CD4-positive, alpha-beta T cell (primary cell): ENCODE measurements at places on chromosomes 2 and 18. TPM values are rescaled to one million over a fixed set of nuclear protein-coding genes. Genes with fewer than 3 reads are reported as not detected.
A peak's percentile ranks its signal among the peaks of the same experiment; 100 is the strongest.

- no peaks in the 10 kb centered on the region for H3K27me3 ChIP-seq
- DNase-seq: no peak
- no peaks in the 10 kb centered on the region for H3K36me3 ChIP-seq
- H3K4me3 ChIP-seq: no peak overlapping the region
These were observed 246.4 kb downstream of the PRKCE start for GRCh38 chr2:45897842-45898241.

PLB1 gene
- total RNA-seq: 1.6 TPM

DNA sequence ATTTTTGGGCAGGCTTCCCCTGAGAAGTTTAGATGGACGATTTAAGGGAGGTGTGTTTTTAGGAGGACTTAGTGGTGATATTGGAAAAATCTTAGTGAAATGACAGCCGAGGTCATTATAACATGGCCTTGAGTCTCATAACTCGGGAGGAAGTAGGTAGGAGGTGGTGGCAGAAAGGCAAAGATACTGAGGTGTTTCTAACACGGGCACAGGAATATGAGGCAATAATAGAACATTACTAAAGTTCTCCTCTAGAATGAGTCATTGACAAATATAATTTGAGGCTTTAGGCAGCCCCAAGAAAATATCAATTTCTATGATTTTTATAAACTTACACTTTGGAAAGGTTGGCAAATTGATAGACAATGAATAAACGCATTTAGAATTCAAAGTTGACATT is 146.1 kb upstream of the ZEB2 start:
- H3K4me3 ChIP-seq: no peak overlapping the region
- DNase-seq: no peak
- H3K4me1 ChIP-seq: no peaks in the 10 kb centered on the region

GRCh38 chr2:240233885-240234502 is 93.5 kb upstream of the OTOS start:
- DNase-seq: no peak
- no peak overlapping the region for H3K4me3 ChIP-seq
- no peak overlapping the region for H3K27ac ChIP-seq
- H3K4me1 ChIP-seq: peaks cover 18% of the 10 kb centered on the region
- H3K27me3 ChIP-seq: no peaks in the 10 kb centered on the region

- H3K4me1 ChIP-seq: peaks cover 38% of the 10 kb centered on the region
- H3K27ac ChIP-seq: no peak overlapping the region
- H3K27me3 ChIP-seq: no peaks in the 10 kb centered on the region
- no peak overlapping the region for H3K4me3 ChIP-seq
- no peak for DNase-seq
These were observed 5.2 kb downstream of the NCAPH start for GRCh38 chr2:96340493-96341414.

- no peak overlapping the region for H3K27ac ChIP-seq
- peaks cover 30% of the 10 kb centered on the region for H3K36me3 ChIP-seq
- H3K27me3 ChIP-seq: no peaks in the 10 kb centered on the region
- H3K4me1 ChIP-seq: no peaks in the 10 kb centered on the region
- no peak for DNase-seq
These were observed 19.2 kb downstream of the MFF start for GRCh38 chr2:227344231-227344630.

AGAP1 gene
- total RNA-seq: 3.1 TPM

MEIS1 gene
- not detected for total RNA-seq

RTP5 gene
- 0.36 TPM for total RNA-seq

- H3K4me3 ChIP-seq: no peak overlapping the region
- no peak overlapping the region for H3K27ac ChIP-seq
- H3K4me1 ChIP-seq: no peaks in the 10 kb centered on the region
- H3K36me3 ChIP-seq: no peaks in the 10 kb centered on the region
- no peaks in the 10 kb centered on the region for H3K27me3 ChIP-seq
- no peak for DNase-seq
These were observed 729 bp downstream of the TM4SF20 start for GRCh38 chr2:227378371-227378782.

DNA sequence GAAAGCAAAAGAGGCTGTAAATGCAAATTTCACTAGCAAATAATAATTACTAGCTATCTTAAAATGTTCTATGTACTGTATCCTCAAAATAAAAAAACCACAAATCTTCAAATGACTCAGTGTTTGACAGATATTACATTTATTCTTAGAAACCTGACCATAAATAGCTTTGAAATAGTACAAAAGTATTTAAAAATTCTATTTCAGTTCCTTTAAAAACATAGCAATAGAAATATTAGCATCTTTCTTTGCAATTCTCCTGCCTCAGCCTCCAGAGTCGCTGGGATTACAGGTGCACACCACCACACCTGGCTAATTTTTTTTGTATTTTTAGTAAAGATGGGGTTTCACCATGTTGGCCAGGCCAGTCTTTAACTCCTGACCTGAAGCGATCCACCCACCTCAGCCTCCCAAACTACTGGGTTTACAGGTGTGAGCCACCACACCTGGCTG is 50.6 kb downstream of the MSH6 start:
- peaks cover 91% of the 10 kb centered on the region for H3K36me3 ChIP-seq
- no peak overlapping the region for H3K27ac ChIP-seq
- H3K4me1 ChIP-seq: no peaks in the 10 kb centered on the region
- H3K4me3 ChIP-seq: no peak overlapping the region

- no peak overlapping the region for H3K27ac ChIP-seq
- H3K4me3 ChIP-seq: no peak overlapping the region
- H3K27me3 ChIP-seq: no peaks in the 10 kb centered on the region
- no peaks in the 10 kb centered on the region for H3K36me3 ChIP-seq
These were observed 42.9 kb downstream of the ACYP2 start for GRCh38 chr2:54158311-54158710.

DNA sequence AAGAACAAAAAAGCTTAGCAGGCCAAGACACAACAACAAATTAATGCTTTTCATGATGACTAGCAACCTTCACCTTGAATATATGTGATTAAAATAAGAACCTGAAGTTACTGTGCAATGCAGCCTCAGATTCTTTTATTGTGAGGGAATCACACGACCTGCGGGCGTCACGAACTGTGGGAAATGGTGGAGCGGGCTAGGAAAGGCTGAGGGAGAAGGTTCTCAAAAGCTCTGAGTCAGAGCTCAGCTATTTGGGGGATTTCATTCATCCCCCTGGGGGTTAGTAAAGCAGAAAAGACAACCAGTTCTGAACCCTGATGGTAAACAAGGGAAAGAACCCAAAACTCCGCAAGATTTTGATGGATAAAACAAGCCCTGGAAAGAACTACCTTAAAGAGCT is 89.3 kb upstream of the NCKAP5 start:
- H3K36me3 ChIP-seq: no peaks in the 10 kb centered on the region
- no peaks in the 10 kb centered on the region for H3K4me1 ChIP-seq
- H3K27me3 ChIP-seq: no peaks in the 10 kb centered on the region
- H3K27ac ChIP-seq: no peak overlapping the region

DNA sequence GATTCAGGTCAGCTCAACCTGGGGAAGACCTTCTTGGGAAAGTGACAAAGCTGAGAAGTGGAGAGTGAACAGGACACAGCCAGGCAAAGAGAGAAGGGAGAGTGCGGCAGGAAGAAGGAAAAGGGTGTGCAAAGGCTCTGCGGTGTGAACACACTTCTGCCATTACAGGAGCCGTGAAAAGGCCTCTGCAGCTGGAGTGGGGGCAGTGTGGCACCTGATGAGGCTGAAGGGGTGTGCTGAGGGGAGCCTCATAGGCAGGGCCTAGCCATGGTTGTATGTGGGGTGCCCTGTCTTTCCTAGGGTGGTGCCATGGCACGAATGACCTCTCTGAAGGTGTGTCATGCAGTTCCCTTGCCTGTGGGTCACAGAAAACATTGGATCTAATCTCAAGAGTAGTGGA is 347.6 kb downstream of the CYRIA start:
- H3K36me3 ChIP-seq: no peaks in the 10 kb centered on the region
- H3K27ac ChIP-seq: no peak overlapping the region
- H3K4me3 ChIP-seq: no peak overlapping the region

SLC40A1 gene
- total RNA-seq: 7.4 TPM

STEAP3 gene
- total RNA-seq: not detected

CROCC2 gene
- total RNA-seq: not detected

- no peaks in the 10 kb centered on the region for H3K36me3 ChIP-seq
- DNase-seq: no peak
- no peak overlapping the region for H3K4me3 ChIP-seq
- H3K27ac ChIP-seq: no peak overlapping the region
- no peaks in the 10 kb centered on the region for H3K27me3 ChIP-seq
These were observed 176.3 kb downstream of the PIK3C3 start for GRCh38 chr18:42131066-42131929.

GRCh38 chr2:105325389-105325963 is 4.1 kb downstream of the TGFBRAP1 start:
- peaks cover 3% of the 10 kb centered on the region for H3K36me3 ChIP-seq
- no peak overlapping the region for H3K27ac ChIP-seq
- no peak for DNase-seq

- no peaks in the 10 kb centered on the region for H3K36me3 ChIP-seq
- no peaks in the 10 kb centered on the region for H3K27me3 ChIP-seq
- H3K4me3 ChIP-seq: no peak overlapping the region
- H3K27ac ChIP-seq: no peak overlapping the region
- no peak for DNase-seq
These were observed 18.1 kb upstream of the ATOH8 start for GRCh38 chr2:85735691-85736090.

THOC1 gene
- total RNA-seq: 96.5 TPM

PDIA6 gene
- total RNA-seq: 25.5 TPM

- no peaks in the 10 kb centered on the region for H3K36me3 ChIP-seq
- no peaks in the 10 kb centered on the region for H3K4me1 ChIP-seq
- H3K27me3 ChIP-seq: no peaks in the 10 kb centered on the region
- no peak for DNase-seq
These were observed 267.6 kb upstream of the MGAT5 start for GRCh38 chr2:133986081-133986837.

LOXHD1 gene
- total RNA-seq: not detected

- H3K4me1 ChIP-seq: no peaks in the 10 kb centered on the region
- H3K36me3 ChIP-seq: no peaks in the 10 kb centered on the region
- H3K27ac ChIP-seq: no peak overlapping the region
These were observed 115.4 kb upstream of the ZNF521 start for GRCh38 chr18:25467226-25467987.

DNA sequence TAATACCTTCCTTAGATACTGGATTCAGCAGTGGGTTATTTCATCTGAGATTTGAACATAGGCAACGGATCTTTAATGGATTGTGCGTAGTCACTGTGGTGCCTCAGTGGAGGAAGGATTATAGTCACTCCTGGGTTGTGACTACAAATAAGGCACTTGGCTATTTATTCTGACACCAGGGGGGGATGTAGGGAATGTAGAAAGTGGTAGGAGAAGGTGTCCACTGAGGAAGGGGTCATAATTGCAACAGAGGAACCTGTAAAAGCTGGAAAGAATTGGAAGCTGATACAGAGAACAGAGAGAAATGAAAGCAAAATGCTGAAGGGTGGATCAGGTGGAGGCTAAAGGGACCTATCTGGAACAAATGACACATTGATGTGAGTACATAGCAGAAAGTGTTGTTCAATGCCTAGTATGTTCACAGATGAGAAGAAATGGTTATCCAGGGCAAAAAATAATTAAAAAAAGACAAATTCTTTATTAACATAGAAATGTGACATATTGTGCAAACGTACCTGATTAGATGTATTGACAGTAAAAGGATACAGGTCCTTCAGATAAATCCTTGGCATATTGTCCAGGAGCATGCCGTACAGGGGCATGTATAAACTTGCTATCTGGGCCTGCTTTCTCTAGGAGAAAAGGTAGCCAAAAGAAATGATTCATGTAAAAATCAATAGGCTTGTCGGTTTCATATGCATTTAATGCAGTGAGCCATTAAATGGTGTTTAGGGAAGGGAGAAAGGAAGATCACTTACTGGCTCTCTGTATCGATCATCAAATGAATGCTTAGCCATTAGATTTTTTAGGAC is 91.2 kb upstream of the CCDC195 start:
- no peak overlapping the region for H3K4me3 ChIP-seq
- DNase-seq: peak; percentile 3
- no peaks in the 10 kb centered on the region for H3K4me1 ChIP-seq
- H3K36me3 ChIP-seq: peaks cover 70% of the 10 kb centered on the region
- no peak overlapping the region for H3K27ac ChIP-seq

DNA sequence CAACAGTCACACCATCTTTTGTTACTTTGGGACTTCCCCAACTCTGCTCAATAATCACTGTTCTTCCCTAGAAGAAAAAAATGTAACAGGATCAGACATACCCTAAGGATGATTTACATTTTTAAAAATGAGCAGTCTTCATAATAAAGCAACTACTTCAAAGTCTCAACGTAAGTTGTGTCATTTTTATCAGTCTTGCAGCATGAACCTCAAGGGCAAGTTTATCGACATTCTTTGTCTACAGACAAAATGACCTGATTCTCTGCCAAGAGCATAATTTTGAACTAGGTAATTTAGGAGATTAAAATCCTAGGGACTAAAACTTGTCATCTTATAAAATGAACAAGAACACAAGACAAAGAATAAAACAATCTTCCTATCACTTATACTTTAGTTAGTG is 2.3 kb downstream of the HSPD1 start:
- peaks cover 57% of the 10 kb centered on the region for H3K36me3 ChIP-seq
- peaks cover 37% of the 10 kb centered on the region for H3K4me1 ChIP-seq
- H3K27ac ChIP-seq: no peak overlapping the region
- no peaks in the 10 kb centered on the region for H3K27me3 ChIP-seq
- H3K4me3 ChIP-seq: no peak overlapping the region

GRCh38 chr2:46964835-46965560 is 49.4 kb upstream of the MCFD2 start:
- H3K27me3 ChIP-seq: no peaks in the 10 kb centered on the region
- no peak overlapping the region for H3K27ac ChIP-seq
- peaks cover 35% of the 10 kb centered on the region for H3K36me3 ChIP-seq
- H3K4me1 ChIP-seq: peaks cover 13% of the 10 kb centered on the region

DTNA gene
- not detected for total RNA-seq

- no peaks in the 10 kb centered on the region for H3K4me1 ChIP-seq
- H3K36me3 ChIP-seq: no peaks in the 10 kb centered on the region
- H3K27ac ChIP-seq: no peak overlapping the region
- H3K4me3 ChIP-seq: no peak overlapping the region
These were observed 1377.9 kb downstream of the RPIA start for GRCh38 chr2:90069290-90069894.

SERPINB12 gene
- total RNA-seq: not detected

DNA sequence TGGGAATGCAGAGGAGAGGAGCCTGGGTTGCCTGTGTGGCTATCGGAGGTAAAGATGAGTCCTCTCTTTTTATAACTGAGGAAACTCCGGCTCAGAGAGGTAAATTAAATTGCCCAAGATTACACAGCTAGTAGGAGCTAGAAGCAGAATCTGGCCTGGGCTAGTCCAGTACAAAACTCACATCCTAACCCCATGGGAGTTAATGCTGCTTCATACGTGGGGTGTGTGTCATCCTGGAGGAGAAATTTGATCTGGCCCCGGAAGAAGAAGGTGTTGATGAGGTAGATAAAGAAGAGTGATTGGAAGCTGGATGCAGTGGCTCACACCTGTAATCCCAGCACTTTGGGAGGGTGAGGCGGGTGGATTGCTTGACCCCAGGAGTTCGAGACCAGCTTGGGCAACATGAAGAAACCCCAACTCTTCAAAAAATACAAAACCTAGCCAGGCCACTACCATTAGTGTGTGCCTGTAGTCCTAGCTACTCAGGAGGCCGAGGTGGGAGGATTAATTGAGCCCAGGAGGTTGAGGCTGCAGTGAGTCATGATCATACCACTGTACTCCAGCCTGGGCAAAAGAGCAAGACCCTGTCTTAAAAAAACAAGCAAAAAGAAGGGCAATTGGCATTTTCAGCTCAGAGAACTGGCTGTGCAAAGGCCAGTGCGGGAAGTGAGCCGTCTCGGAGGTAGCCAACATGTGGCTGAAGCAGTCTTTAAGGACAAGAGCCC is 33.7 kb downstream of the CTIF start:
- no peaks in the 10 kb centered on the region for H3K36me3 ChIP-seq
- H3K27ac ChIP-seq: no peak overlapping the region
- DNase-seq: no peak
- H3K4me3 ChIP-seq: no peak overlapping the region

SCN9A gene
- total RNA-seq: 0.14 TPM
